Stimulated activated CD4-positive, alpha-beta T cell treated with anti-CD3 and anti-CD28 coated beads, Interleukin-1b, Interleukin-23, amount 100 ng/mL, for 24 hours (primary cell): ENCODE measurements at places on chromosomes 2 and 18.

- no peak for DNase-seq
Measured at GRCh38 chr2:102144128-102144527, 1.6 kb downstream of the IL1R1 start.

DNA sequence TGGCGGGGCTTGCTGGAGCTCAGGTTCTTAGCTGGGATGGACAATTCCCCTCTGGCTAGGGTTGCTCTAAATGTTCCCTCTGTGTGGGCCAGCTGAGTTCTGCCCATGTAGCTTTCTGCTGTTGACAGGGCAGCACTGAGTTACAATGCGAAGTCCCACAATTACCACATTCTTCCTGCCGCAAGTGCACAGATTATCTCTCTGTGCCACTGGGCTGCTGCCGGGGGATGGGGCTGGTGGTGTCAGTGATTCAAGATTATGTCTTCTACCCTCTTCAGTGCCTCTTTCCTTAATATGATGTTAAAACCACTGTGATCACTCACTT, 708.1 kb downstream of the SLC4A3 start:
- DNase-seq = no peak

GRCh38 chr2:95261602-95262001, 12.6 kb upstream of the PROM2 start:
- DNase-seq = no peak

- DNase-seq = no peak
Measured at GRCh38 chr2:98730707-98731040, 258 bp downstream of the MGAT4A start.

- DNase-seq = no peak
Measured at GRCh38 chr2:218648088-218648786, 11.2 kb downstream of the ZNF142 start.

DNA sequence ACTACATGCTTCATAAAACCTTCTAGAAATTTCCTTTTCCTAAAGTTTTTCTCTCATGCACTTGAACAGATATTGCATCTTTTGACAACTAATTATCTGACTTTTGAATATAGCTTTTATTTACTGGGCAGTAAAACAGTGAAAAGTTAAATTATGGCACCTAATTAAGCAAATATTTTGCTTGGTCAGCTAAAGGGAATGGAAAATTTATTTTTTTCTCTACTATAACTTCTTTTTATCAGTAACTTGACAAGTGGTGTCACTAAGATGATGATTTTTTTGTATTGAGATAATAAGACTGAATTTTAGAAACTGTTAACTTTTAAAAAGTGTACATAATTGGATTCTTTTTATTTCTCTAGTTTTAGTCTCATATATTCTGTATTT, 351.6 kb downstream of the PIK3C3 start:
- DNase-seq = no peak

DNA sequence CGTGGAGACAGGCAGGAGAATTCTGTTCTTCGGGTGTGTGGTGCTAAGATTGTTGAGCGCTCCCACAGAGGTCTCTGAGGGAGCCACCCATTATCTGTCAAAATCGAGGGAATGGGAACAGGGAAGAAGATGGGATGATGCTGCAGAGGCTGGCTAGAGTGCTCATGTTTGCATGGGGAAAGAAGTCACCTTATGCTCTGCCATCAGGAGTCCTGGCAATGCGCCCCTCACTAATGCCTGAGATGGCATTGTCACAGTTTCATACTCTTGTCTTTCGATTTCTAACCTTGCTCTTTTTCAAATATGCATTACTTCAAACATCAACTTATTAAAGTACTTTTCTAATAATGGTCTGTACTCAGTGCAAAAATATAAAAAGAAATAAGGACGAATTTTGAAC, 463.3 kb upstream of the CELF4 start:
- DNase-seq = no peak

DNA sequence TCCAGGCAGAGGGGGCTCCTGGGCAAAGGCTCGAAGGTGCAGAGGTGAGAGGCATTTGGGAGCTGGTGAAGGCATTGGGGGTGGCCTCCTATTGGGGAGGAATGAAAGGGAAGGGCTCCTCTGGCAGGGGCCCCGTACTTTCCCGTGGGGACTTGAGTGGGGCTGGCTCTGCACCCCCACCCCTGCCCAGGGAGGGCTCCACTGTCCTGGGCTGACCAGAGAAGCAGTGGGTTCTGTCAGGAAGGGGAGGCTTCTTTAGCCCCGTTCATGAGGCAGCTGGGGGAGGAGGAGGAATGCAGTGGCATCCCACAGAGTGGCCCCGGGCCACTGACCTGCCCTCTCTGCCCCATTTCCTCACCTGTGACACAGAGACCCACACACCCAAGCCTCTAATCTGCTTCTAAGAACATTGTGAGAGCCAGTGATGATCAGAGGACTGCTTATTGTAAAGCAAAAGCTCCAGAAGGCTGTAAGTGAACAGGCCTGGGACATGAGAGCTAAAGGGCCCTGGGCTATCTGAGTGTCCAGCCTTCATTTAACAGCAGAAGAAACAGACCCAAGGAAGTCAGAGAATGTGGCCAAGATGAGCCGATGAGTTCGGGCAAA, 38.6 kb upstream of the GPAT2 start:
- no peak for DNase-seq

DNA sequence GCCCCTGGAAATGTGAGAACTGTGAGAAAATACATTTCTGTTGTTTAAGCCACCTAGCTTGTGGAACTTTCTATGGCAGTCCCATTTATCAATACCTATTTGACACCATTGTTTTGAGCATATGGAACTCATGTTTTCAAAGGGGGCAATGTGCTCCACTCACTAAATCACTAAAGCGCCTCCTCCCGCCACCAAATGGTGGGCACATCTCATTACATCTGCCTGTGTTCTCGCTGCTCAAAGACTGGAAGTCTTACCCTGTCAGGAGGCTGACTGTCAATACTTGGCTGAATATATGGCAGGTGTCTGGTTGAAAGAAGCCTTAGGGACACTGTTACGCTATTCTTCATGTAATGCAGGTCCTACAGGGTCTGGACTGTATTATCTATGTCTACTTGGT, 767.7 kb downstream of the TSN start:
- DNase-seq = no peak

DNA sequence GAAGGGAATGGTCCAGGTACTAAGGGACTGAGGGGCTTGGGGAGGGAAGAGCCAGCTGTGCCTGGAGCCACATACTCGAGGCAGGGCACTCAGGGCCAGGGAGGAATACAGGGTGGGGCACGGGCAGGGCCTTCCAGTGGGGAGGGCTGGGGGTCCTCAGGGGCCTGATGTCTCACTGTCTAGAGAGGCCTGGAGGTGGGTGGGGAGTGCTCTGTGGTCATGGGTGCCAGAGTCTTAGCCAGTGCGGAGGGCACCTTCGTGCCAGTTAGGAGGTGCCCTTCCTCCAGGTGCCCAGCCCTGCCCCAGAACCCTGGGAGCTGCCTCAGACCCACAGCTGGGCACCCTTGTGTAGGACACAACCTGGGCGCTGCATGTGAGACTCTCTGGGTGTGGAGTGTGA, 81.2 kb downstream of the SMAD7 start:
- DNase-seq = no peak

DNA sequence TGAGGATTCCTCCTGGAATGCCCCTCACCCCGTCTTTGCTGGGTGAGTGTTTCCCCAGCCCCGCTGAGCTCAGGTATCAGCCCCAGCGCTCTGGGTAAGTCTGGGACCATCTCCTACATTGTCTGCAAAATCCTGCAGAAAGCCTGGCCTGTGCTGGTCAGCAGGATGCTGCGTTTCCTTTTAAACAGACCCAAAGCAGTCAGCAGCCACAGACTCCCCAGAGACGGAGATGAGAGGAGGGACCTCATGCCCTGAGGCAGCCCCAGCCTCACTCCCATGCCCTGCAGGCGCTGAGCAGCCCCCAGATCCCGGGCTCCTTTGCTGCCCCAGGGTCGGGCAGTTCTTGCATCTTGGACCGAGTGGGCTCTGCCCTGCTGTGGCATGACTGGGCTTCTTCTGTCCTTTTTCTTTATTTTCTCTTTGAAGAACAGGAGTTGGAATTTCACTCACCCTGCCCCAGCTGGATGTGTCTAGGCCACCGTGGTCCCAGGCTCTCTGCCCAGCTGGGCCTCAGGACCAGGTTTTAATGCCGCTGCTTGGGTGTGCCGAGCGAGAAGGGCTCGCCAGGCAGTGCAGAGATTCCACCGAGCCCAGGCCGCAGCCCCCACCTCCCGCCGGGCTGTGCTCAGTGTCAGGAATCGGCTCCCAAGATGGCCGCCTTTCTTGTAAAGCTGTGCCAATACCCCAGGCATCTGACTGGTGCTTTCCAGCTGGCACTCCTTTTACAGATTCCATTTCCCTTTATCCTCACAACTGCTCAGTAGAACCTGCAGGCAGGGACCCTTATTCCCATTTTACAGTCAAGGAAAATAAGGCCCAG, 43.6 kb downstream of the ODC1 start:
- no peak for DNase-seq

DNA sequence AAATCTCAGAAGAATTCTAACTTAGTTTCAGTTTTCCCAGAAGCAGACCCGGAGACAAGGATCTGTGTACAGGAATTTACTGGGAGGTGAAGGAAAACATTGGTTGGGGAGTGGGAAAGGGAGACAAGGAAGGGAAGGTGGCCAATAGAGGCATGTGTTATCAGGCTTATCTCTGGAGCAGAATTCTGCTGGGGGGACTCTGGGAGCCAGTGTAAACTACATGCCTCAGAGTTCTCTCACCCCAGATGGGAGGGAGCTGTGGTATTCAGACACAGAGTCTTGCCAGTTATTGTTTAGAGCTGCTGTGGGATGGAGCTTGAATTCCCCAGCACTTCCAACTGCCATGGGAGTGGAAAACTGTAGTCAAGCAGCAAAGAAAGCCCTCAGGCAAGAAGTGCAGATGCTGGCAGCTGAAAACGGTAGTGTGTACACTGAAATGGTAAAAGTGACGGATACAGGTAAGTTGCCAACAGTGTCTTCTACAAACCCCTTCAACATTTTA, 19.0 kb downstream of the DNPEP start:
- no peak for DNase-seq

GRCh38 chr18:79692886-79693285, 13.3 kb downstream of the CTDP1 start:
- DNase-seq = no peak
